CD4-positive, alpha-beta T cell treated with Interleukin-21 for 1 hour (primary cell): ENCODE measurements at places on chromosomes 2 and 18.

- DNase-seq = no peak
Measured at GRCh38 chr18:2916184-2916583, 69.4 kb downstream of the EMILIN2 start.

DNA sequence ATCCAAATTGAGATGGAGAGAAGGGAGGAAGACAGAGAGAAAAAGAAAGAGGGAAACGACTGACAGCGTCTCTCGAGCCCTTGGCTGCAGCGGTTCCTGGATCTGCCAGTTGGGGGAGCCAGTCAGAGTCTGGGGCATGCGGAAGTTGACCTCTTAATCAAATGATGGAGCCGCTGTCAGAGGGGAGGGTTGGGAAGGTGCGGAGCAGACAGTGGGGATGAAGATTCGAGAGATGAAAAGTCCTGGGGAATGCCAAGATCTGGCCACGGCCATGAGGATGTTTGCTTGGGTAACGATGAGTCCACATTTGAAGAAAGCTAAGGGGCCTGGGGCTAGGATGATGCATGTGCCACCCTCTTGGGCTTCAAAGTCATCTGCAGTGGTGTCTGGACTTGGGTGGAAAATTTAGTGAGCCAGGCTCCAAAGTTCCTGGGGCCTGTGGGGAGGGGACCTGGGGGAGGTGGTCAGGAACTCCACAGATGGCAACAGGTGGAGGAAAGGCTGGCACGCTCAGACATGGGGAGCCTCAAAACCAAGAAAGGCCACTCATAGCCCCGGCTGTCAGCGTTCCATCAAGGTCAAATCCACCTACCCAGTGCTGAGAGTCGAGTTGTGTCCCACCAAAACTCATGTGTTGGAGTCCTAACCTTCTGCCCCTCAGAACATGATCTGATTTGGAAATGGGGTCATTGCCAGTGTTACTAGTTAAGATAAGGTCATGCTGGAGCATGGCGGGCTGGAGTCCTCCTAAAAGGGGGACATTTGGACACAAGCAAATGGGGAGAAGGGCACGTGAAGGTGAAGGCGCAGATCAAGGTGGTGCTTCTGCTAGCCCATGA is 200.1 kb downstream of the NDUFA10 start:
- DNase-seq = no peak

GRCh38 chr2:147607379-147607778 is 237.4 kb upstream of the ACVR2A start:
- no peak for DNase-seq

GRCh38 chr2:18520451-18521425 is 39.7 kb downstream of the RDH14 start:
- DNase-seq = peak; percentile 64

DNA sequence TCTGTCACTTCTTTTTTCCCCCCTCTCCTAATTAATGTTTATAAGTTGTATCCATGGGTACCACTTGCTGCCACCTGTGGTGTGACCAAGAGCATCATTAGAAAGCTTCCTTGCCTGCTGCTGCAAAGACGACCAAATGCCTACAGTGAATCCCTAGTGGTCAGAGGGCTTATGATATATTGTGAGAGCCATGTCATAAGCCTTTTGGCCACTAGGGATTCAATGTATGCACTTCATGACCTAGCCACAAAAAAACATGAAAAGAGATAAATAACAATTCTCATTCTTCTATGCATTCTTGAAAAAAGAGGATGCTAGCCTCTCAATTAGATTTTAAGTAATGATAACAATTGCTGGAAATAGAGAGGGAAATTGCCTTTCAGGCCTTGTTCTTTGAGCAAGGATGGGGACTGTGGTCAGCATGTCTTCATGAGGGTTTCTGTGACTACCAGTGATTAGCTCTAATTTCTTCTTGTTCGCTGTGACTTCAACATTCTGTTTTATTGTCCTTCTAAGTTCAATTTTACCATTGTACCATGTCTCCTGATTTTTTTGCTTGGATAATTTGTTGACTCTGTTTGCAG is 435.3 kb downstream of the TGIF1 start:
- no peak for DNase-seq

- DNase-seq = no peak
Measured at GRCh38 chr18:51137026-51137729, 60.3 kb downstream of the MEX3C start.

- DNase-seq = no peak
Measured at GRCh38 chr18:75140296-75140695, 68.6 kb downstream of the PTGR3 start.

- no peak for DNase-seq
Measured at GRCh38 chr2:235541838-235542549, 48.2 kb downstream of the AGAP1 start.

DNA sequence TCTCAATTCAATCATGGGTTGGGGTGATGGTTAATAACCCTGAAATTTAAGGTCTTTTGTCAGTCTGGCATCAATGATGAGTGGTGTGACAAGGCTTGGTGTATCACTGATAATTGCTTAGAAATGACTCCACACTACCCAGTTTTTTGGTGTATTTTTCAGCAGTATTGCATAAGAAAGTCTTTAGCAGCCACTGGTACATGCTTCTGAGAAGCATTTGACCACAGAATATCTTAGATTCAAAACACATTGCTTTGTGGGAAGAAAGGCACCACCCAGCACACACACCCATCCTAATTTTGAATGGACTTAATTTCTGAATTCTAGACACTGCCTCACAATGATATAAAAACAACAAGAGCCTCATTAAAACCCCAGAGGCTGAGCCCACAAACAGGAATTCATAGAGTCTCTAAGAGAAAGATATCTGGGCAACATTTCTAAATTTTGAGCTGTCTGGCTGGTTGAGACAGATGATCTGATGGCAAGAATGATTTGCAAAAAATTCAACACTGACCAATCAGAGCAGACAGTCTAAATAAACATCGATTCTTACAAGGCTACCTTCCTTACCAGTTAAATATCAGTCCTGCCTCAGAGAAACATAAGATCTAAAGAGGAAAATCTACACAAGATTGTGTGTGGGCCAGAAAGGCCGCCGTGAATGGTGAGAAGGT is 114.7 kb upstream of the CYP1B1 start:
- DNase-seq = no peak

- DNase-seq = no peak
Measured at GRCh38 chr2:9975328-9975727, 23.8 kb downstream of the GRHL1 start.

GRCh38 chr2:96523659-96524481 is 12.7 kb upstream of the ARID5A start:
- DNase-seq = no peak

DNA sequence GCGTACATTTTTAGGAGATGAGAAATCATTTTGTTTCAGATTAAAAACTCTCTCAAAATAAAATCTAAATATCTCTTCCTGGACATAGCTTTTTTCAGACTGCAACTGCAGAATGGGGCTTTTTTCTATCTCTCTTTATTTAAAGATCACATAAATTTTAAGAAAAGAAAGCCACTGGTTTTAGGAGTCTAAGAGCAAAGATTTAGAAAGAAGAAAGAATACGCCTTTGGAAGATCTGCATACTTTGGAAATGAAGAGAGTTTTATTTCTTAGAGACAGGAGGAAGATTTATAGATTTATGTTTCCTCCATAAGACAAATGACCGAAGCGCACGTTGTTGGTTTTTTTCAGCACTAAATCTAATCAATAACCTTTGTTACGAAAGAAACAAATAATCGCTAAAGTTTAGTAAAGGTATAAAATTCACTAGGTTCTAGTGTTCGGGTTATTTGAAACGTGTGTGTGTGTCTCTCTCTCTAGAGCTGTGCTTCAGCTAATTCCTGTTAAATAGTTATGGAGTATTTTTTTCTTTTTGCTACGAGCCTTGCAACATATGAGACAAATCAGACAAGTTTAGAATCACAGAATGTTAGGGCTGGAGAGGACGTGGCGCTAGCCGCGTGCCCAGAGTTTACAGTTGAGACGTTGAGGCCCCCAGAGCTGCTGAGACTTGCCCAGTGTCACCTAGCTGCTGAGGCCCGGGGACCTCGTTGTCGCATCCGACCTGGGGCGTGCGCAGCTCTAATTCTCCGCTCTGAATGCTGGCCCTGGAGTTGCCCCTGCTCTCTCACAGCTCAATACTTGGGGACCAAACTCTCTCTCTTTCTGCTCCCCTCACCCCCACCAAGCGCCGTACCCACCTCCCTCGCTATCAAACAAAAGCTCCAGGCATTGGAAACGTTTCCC is 69.9 kb downstream of the CTAGE1 start:
- peak; percentile 33 for DNase-seq

- no peak for DNase-seq
Measured at GRCh38 chr2:134202371-134202770, 51.5 kb upstream of the MGAT5 start.

- no peak for DNase-seq
Measured at GRCh38 chr2:85318222-85319074, 9.3 kb downstream of the TGOLN2 start.

- DNase-seq = no peak
Measured at GRCh38 chr2:59737299-59737698, 816.2 kb downstream of the BCL11A start.

DNA sequence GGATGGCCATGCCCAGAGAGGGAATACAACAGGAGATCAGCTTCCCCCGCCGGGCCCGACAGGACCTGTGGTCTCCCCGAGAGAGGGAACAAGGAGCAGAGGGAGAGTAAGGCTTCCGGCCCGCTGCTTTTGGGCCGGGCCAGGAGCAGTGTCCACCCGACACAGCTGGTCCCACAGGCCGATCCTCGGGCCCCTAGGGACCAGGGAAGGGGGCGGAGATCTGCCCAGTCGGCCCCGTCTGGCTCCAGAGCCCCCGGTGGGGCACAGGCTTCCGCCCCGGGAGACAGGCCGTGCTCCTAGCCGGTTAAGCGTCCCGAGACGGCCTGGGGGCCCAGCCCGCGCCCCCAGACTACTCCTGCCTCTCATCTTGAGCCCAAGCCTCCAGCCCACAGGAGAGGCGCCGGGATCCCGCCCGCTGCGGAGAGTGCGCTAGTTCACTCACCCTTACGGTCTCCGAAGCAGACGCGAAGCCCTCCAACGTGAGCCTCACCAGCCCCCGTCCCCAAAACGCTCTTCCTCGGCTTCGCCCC is at the start of gene MCFD2:
TSS of gene MCFD2 (minus strand) at position 526 of the 530 bp plus-strand sequence. CDS start 6,635 bp downstream, outside the sequence.
- DNase-seq = no peak

- no peak for DNase-seq
Measured at GRCh38 chr2:225932811-225933413, 533.4 kb downstream of the NYAP2 start.

DNA sequence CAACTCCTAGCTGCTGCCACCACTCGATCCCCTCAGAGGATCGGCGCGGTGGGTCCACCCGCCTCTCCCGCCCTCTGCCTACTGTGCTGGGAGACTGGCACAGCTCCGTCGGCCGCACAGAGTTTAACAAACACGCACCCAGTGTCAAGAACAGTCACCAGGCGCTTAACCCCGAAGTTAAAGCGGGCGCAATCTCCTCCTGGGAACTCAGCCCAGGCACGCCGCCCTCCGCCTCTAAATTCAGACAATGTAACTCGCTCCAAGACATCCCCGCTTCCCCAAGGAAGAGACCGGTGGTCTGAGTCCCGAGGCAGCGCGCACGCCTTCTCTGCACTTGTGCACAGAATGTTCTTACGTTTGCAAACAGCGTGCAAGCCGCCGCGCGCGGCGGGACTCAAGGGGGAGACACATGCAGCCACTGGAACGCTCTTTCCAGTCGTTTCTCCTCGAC is 533 bp downstream of the CXCR4 start:
- peak; percentile 60 for DNase-seq

GRCh38 chr2:107281637-107282036 is 395.7 kb upstream of the ST6GAL2 start:
- DNase-seq = no peak

DNA sequence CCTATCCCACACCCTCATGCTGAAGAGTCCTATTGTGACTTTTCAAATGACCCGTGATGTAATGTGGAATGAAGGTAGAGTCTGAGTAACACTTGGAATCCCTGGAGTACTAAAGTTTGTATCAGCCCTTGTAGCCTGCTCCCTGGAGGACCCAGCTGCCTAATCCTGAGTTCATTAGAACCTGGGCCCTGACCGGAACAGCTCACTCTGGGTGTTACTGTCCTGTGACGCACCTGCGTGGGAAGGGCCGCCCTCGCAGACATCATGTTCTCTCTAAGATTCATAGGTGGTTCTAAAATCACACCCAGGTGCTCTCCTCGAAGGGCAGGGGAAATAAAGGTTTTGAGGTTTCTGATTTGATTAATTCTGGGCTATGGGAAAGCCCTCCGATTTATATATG is 62.3 kb downstream of the NCK2 start:
- no peak for DNase-seq

DNA sequence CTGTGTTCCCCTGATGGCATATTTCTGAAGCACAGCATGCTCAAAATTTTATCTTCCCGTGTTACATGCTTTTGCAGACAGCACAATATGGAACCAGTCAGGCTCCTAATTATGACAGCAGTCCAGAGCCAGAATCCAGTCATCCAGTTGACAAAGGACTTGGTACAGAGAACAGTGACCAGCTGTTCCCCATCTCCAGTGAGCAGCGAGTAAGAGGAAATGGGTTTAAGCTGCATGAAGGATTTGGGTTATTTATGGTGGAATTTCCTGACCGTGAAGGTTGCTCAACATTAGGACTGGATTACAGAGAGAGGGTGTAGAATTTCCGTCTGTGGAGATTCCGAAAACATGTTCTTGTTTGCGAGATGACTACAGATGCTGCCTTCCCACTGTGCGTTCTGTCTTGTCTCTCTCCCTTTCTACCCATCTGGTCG is 24.4 kb downstream of the SGPP2 start:
- DNase-seq = no peak
